RPMI7951 (cell line): ENCODE measurements at places on chromosomes 11 and 22. TPM values are rescaled to one million over a fixed set of nuclear protein-coding genes. Genes with fewer than 3 reads are reported as not detected.
A peak's percentile ranks its signal among the peaks of the same experiment; 100 is the strongest.

The HIKESHI gene
- 129 and 133 TPM in 2 replicates for total RNA-seq

The SULT4A1 gene
- not detected in 2 replicates for total RNA-seq

The WBP2NL gene
- total RNA-seq: 0.12 and 0.39 TPM in 2 replicates

The ALDH3B1 gene
- 13.3 and 17.4 TPM in 2 replicates for total RNA-seq

The AMOTL1 gene
- total RNA-seq: 24.4 and 24.8 TPM in 2 replicates

The A4GALT gene
- total RNA-seq: 3.2 and 3.9 TPM in 2 replicates

The OR52I1 gene
- not detected in 2 replicates for total RNA-seq

The BATF2 gene
- total RNA-seq: 0.59 and 0.84 TPM in 2 replicates

The OR52A1 gene
- total RNA-seq: not detected in 2 replicates

- DNase-seq: no peak
These were observed 247.8 kb upstream of the B3GAT1 start for GRCh38 chr11:134659882-134660281.

DNA sequence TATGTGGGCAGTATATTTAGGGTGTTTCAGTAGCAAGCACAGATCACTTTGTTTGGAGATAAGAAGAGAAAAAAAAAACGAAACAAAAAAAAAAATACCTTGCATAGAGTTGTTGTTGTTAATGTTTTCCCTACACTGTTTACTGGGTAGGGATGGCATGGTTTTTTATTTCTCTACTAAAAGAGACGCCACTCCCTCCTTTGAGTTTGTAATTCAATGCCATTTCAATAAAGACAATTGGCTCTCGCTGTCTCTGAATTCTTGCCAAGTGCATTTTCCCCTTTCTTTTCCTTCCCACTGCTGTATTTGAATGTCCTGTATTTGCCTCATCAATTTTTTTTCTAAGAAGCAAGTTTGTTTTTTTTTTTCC, 213.9 kb upstream of the UBASH3B start:
- no peak for DNase-seq

DNA sequence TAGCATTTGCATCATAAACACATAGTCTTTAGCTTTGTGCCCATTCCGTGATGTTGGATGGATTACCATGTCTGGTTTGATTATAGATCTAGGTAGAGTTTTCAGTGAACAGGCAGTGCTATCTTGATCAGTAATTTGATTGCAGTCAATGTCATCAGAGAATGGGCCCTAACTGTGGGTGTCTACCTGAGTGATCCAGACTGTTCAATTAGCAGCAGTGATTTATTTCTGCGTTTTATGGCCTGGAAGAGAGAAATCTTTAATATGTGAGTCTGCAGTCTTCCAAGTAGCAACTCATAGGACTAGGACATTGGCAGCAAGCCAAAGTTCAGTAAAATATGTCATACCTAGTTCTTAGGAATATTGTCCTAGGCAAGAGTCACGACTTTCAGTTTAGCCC, 80.3 kb downstream of the CASP12 start:
- no peak for DNase-seq

GRCh38 chr11:134560566-134561330, 148.7 kb upstream of the B3GAT1 start:
- DNase-seq: no peak

- DNase-seq: no peak
These were observed 4.6 kb upstream of the IL17REL start for GRCh38 chr22:50016988-50017700.

GRCh38 chr11:2816941-2817421, 68.6 kb downstream of the CDKN1C start:
- DNase-seq: peak; percentile 25

DNA sequence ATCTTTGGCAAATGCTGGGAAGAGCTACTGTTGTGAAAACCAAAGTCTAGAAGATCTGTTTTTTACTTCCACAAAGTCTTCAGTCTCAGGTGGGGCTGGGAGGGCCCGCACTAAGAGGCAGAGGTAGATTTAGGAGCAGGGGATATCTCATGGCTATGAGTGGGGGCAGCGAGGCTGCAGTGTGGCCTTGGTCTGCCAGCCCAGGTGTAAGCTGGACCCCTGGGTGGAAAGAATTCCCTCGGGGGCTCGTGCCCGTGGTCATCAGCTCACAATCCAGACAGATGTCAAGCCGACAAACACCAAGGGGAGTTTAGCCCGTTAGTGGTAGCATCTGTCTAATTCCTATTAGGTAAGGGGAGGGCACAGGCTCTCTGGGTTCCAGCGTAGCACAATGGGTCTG, 9.0 kb downstream of the PKNOX2 start:
- no peak for DNase-seq

- DNase-seq: no peak
These were observed 93.9 kb downstream of the PKNOX2 start for GRCh38 chr11:125258291-125259032.

DNA sequence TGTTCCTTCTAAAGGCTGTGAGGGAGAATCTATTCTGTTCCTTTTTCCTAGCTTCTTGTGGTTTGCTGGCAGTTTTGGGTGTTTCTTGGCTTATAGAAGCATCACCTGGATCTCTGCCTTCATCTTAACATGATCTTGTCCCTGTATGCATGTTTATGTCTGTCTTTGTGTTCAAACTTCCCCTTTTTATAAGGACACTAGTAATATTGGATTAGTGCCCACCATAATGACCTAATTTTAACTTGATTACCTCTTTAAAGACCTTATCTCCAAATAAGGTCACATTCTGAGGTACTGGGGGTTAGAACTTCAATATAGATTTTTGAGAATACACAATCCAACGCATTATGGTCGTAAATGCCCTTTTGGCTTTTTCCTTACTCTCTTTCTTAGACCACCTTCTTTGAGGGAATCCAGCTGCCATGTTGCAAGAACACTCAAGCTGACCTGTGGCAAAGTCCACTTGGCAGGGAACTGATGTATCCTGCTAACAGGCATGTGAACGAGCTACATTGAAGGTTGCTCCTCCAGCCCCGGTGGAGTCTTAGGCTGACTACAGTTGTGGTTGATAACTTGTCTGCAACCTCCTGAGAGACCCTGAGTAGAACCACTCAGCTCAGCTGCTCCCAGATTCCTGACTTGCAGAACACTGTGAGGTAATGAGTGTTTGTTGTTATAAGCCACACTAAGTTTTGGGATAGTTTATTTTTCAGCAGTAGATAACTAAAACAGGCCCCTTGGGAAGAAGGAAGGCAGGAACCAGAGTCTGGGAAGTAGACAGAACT, 127.1 kb upstream of the OR9Q1 start:
- DNase-seq: no peak
